ENCODE measurements at places on chromosomes 4 and X. TPM values are rescaled to one million over a fixed set of nuclear protein-coding genes. Genes with fewer than 3 reads are reported as not detected.
A peak's percentile ranks its signal among the peaks of the same experiment; 100 is the strongest.

The ASMT gene
- total RNA-seq: 0.48 TPM

The BTC gene
- not detected for total RNA-seq

The SRPK3 gene
- total RNA-seq: not detected

The DUX4 gene
- total RNA-seq: not detected

The TMEM154 gene
- 6.2 TPM for total RNA-seq

DNA sequence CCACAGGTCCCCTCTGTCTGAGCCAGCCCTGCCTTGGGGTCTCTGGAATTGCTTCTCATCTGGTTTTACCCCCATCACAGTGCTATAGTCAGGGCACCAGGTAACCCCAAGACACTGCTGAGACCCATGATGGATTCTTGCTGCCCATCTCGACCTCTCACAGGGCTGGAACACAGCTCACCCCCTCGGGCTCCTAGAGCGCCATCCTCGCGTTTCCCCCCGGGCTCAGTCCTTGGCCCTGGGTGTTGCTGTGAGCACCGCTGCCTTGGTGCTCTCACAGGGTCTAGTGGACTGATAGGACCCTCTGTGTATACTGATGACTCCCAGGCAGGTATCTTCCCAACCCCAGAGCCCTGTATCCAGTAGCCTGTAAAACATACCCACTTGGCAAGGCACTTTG lies 8.8 kb downstream of the MAEA start:
- DNase-seq: no peak

DNA sequence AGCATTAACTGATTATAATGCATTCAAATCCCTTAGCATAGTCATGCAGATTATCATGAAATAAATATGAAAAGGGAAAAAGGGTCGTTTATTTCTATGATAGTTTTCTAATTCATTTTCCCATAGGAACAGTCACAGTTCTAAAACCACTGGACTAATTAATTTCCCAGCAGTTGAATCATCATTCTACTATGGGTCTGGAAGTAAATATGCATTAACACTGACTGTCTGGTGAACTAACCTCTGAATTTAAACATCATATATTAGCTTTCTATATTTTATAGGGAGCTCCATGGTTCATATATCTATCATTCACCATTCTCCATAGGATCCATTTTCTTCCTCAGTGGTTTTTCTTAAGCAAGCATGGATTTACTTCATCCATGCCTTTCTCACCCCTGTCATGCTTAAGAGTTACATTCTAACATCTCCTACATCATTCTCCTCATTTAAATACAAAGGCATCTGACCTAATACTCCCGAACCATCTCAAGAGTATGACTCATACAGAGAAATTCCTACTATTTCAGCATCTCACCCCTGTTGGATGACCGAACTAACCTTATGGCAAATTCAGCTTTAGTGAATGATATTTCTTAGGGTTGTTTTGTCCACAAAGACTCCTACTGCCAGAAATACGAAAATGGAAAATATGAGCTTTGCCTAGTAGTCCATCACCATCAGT lies 198.7 kb upstream of the ADAMTS3 start:
- DNase-seq: no peak

DNA sequence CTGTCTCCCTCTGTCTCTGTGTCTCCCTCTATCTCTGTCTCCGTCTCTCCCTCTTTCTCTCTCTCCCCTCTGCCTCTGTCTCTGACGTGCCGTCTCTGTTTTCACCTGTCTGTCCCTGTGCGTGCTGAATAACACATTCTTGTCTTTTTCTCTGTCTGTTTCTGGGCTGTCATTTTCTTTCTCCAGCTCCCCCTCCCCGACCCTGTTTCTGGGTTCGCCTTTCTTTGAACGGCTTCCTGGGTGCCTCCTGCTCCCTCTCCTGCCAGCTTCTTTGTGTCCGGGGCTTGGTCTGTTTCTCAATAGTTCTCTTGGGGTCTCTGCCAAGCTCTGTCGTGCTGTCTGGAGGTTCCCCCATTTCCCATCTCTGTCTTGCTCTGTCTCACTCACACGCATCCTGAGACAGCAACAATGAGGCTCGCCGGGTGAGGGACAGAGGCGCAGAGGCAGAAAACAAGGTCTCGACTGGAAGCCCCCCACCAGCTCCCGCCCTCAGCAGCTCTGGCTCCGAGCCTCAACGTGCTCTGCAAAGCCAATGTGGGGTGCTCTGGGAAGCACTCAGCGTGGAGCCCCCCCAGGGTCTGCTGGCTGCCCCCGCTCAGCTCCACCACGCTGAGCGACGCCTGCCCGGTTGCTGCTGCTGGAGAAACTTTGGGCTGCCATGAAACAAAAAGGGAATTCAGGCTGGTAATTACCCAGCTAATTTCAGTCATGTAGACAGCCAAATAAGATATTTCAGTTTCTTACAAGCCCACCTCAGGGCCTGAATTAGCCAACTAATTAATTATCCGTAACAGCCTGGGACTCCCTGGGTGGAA lies 3.4 kb downstream of the CPLX1 start:
- DNase-seq: no peak

The PIGA gene
- 17.0 TPM for total RNA-seq

DNA sequence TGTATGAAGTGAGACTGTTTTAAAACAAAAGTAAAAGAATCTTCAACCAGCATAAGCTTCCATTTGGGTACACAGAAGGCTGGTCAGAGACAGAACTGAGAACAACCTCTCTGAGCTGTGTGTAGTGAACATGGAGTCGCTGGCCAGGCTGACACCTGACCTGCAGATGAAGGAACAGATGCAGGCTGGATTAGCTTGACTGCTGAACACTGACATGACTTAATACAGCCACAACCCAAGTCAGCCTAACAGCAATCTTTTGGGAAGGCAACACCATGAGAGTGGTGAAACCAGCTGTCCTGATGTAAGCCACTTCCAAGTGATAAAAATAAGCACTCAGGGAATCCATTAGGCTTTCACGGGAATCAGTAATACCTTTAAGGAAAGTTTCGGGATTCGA lies 10.1 kb downstream of the SCARB2 start:
- no peak for DNase-seq

- no peak for DNase-seq
These were observed 74.4 kb upstream of the RBMX start for GRCh38 chrX:136954930-136955329.

GRCh38 chrX:9749146-9749692 lies 16.4 kb downstream of the GPR143 start:
- no peak for DNase-seq

DNA sequence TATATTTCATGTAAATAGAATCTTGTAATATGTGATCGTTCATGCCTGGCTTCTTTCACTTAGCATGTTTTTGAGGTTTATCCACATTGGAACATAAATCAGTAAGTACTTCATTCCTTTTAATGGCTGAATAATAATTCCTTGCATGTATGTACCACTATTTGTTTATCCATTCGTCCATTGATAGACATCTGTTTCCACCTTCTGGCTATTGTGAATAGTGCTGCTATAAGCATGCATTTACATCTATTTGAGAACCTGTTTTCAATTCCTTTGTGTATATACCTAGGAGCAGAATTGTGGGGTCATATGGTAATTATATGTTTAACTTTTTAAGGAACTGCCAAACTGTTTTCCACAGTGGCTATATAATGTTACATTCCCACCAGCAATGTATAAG lies 356.7 kb upstream of the DIPK2B start:
- DNase-seq: no peak

DNA sequence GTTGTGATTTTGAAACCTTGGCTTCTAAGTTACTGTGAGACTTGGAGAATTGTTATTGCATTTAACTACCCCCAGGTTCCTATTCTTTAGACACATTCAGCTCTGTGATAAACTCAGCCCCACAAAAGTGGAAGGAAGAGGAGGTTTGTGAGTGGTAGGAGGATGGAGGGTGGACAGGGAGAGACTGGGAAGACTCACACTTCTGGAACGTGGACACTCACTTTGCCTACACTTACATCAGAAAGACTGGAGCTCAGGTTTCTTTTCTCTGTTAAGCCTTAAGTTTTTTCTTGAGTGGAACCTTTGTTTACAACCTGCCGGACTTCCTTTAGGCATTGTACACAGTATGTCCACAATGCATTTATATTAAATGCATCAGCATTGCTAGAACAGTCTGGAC lies 99.0 kb downstream of the AREG start:
- DNase-seq: no peak

The POU4F2 gene
- not detected for total RNA-seq

DNA sequence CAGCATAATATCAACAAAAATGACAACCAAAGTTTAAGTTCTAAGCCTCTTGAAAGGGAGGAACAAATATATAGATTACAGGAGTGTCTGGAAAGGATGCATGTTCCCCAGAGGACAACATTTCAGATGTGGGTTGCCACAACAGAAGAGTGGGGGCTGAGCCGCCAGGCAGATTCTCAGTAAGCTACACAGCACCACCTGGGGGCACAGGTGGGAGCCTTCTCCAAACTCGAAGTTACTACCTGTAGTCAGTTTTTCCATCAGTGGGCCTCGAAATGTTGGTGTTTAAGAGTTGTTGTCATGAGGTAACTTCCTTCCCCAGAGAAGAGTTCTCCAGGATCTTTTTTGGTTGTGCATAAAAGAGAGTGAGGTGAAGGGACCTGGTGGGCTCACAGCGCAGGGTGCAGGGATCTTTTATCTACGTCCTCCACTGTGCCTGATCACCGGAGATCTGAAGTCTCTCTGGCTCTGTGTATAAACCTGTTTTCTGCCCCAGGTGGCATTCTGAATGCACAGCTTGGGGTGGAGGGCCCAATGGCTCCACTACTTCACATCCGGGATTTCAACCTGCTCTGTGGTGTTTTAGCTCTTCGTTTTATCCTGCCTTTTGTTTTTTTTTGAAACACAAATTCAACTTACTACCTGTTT lies 58.4 kb upstream of the STS start:
- DNase-seq: peak; percentile 65

- no peak for DNase-seq
These were observed 41.6 kb upstream of the SLC25A4 start for GRCh38 chr4:185101354-185101890.

The C1QTNF7 gene
- not detected for total RNA-seq

The PASD1 gene
- total RNA-seq: not detected

DNA sequence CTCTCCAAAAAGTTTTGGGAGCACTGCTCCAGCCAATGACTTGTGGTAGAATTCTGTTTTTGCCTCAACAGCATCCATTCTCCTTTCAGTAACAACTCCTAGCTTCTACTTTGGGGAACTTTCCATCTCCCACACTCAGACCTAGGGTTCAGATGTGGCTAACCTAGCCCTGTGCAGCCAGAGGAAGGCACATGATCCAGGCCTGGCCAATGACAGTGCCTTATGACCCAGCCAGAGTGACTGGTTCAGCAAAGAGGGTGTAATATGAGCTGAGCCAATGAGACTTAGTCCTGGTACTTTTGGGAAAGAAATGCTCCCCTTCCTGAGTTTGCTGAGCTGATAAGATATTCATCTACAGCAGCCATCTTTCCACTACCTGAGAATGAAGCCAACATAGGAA lies 5.4 kb upstream of the USP46 start:
- DNase-seq: no peak

The ZMAT1 gene
- total RNA-seq: 1.1 TPM

- no peak for DNase-seq
These were observed 183.7 kb downstream of the EVC2 start for GRCh38 chr4:5524446-5525299.
